CD4-positive, alpha-beta T cell (primary cell): ENCODE measurements at places on chromosomes 12 and 14.

DNA sequence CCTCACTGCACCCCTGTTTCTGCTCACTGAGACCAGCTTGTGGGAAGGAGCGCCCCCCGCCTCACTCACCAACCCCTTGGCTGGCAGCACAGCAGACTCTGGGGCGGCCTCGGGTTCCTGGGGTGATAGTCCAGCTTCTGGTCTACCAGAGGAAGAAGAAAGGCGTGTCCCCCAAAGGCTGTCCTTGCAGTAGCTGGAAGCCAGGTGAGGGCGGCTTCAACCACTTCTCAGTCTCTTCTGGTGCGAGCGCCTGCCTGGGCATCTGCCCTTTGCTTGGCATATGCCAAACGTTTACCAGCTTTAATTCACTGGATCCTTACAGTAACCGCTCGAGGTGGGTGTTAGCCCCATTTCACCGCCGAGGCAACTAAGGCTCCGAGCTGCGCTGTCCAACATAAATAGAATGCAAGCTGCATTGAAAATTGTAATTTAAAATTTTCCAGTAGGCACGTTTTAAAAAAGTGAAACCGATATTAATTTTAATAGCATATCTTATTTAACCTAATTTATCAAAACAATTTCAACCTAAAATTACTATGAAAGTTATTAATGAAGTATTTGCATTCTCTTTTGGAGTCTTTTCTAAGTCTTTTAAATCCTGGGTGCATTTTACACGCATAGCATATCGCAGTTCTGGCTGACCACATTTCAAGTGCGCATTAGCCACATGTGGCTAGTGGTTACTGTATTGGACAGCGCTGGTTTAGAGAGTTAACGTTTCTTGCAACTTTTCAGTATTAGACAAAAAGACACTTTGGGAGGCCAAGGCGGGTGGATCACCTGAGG lies 872 bp downstream of the FAM177A1 start:
- H3K4me1 ChIP-seq, result peaks cover 11% of the 10 kb centered on the region
- H3K27me3 ChIP-seq, result no peaks in the 10 kb centered on the region
- H3K36me3 ChIP-seq, result peaks cover 17% of the 10 kb centered on the region

DNA sequence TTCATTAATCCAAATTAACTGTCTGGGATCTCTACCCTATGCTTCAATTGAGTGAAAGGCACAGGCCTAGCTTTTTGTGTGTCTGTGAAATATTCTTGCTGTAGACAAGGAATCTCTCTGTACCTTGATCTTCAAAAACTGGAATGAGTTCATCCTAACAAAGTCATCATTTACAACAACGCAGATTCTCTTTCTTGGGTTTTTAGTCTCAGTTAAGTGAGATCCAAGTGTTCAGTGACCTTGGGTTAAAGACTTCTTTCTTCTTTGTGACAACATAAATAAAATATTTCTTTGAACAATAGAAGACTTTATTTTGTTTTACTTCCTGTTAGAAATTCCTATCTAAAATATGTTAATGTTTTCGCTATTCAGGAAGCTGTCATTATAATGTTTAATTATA lies 192.2 kb upstream of the LMNTD1 start:
- H3K4me3 ChIP-seq, result no peak overlapping the region
- no peaks in the 10 kb centered on the region for H3K27me3 ChIP-seq
- no peaks in the 10 kb centered on the region for H3K36me3 ChIP-seq
- no peak overlapping the region for H3K27ac ChIP-seq

- H3K36me3 ChIP-seq, result peaks cover 6% of the 10 kb centered on the region
- H3K4me3 ChIP-seq, result no peak overlapping the region
- no peak overlapping the region for H3K27ac ChIP-seq
- no peaks in the 10 kb centered on the region for H3K27me3 ChIP-seq
Observed at GRCh38 chr12:11795913-11796459, 146.5 kb downstream of the ETV6 start.

DNA sequence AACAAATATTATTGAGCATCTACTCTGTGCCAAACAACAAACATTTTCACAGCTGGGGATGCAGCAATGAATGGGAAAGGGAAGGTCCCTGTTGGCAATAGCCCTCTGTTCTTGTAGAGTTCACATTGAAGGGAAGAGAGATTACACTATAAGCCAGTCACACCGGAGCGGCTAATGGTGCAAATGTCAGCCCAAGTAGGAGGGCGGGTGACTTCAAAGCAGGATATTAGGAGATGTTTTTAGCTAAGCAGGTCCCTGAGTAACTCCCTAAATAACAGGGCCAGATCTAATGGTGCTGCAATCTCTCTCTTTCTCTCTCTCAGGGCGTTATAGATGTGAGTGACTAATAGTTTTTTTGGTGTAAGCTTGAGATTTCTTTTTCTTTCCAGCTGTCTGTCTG lies 30.7 kb downstream of the FLVCR2 start:
- no peaks in the 10 kb centered on the region for H3K36me3 ChIP-seq
- H3K4me3 ChIP-seq, result no peak overlapping the region

DNA sequence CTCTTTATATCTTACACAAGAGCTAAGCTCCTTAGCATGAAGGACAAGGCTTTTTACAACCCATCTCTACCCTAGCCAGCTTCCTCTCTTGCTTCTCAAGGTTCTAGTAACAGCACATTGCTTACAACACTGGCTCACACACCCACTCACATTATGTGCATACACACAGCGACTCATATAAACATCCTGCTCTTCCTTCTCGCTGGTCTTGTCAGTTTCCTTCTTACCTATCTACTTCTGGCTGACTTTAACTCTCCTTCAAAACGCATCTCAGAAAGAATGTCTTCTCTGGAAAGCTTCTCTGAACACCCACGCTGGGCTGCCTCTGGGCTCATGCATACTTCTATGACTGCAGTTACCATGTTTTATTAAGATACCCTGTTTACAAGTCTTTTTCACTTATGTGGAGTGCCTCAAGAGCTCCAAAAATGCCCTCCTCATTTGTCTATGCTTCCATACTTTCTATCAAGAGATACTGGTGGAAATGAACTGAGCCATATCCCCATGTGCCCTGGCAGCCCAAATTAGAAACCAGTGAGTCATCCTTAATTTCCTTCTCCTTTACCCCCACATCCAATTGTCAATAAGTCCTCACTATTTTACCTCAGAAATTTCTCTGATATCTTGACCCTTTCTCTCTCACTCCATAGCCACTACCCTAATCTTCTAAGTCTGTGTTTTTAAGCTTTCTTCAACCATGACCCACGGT lies 126.9 kb upstream of the KRAS start:
- H3K27me3 ChIP-seq, result no peaks in the 10 kb centered on the region
- peaks cover 30% of the 10 kb centered on the region for H3K4me1 ChIP-seq
- H3K36me3 ChIP-seq, result no peaks in the 10 kb centered on the region
- peak; percentile 79 for DNase-seq

GRCh38 chr14:100401031-100401692 lies 78.0 kb downstream of the SLC25A47 start:
- H3K27me3 ChIP-seq, result no peaks in the 10 kb centered on the region
- no peak overlapping the region for H3K27ac ChIP-seq
- H3K4me3 ChIP-seq, result no peak overlapping the region
- H3K4me1 ChIP-seq, result peaks cover 27% of the 10 kb centered on the region
- DNase-seq, result no peak

DNA sequence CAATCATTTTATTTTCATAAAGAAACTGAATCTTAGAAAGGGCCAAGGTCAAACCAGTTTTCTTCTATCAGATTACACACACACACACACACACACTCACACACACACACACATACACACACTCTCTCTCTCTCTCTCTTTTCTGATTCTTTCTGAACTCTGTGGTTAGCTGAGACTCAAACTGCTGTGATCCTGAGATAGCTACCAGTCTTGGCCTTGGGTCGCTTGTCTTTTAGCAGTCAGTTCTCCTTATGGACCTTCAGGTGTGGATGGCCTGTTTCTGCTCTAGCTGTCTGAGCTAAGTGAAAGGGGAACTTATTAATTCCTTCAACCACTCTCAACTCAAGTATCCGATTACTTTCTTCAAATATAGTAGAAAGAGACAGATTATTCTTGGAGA lies 145.1 kb downstream of the GRIP1 start:
- no peaks in the 10 kb centered on the region for H3K36me3 ChIP-seq
- no peaks in the 10 kb centered on the region for H3K4me1 ChIP-seq
- no peaks in the 10 kb centered on the region for H3K27me3 ChIP-seq
- no peak for DNase-seq
- no peak overlapping the region for H3K27ac ChIP-seq
